ENCODE measurements at places on chromosomes 16 and 17.
A peak's percentile ranks its signal among the peaks of the same experiment; 100 is the strongest.

DNA sequence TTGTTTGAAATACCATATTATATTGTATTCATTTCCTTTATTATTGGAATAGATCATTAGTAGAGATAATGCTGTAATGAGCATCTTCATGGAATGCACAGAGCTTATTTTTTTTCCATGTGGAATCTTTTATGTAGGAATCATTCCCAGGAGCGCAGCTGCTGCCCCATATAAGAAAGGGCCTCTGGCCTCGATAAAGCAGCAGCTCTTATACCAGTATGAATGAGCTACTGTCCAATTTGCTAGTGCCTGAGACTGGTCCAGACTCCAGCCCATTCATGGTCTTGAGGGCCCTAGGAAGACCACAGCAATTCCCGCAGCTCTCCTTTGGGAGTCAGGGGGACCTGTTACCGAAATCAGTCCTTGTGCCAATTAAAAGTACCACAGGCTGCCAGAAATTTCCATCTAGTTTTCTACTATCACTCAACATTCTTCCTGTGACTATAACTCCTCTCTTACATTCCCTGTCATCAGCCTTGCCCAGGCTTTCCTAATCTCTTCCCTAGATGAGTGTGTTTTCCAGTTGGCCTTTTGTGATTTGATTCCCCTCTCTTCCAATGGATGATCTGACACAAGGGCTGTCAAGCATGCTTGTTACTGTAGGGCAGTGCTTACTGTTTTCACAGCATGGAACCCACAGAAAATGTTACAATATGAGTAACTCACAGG lies 1.9 kb downstream of the ZNF843 start:
- no peak for DNase-seq

DNA sequence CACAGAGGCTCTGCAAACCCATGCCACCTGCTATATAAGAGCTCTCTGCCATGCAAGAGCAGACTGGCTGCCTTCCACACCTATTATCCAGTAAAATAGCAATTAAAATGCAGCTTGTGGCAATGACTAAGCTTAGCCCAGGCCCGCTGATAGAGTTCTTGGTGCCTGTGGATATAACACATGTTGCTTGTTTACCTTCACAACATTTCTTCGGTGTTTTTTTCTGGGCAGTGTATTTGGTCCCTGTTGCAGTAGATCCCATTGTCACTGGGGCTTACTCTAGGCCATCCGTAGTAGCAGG lies 63.5 kb downstream of the SPECC1 start:
- DNase-seq = no peak

DNA sequence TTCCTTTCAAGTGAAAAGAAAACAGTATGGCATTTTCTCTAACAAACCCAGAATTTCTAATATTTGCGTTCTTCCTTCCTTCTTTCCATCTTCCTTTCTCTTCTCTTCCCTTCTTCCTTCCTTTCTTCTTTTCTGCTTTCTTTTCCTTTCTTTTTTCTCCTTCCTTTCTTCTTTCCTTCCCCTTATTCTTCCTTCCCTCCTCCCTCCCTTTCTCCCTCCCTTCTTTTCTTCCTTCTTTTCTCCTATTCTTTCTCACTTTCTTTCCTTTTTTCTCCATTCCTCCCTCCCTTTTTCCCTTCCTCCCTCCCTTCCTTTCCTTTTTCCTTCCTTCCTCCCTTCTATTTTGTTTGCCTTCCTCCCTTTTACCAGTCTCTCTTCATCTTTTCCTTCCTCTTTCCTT lies 194.8 kb downstream of the SHCBP1 start:
- DNase-seq = no peak

GRCh38 chr17:66920950-66921349 lies 43.6 kb upstream of the CACNG4 start:
- DNase-seq = no peak

GRCh38 chr16:86510465-86511261 lies at the start of gene FOXF1:
Gene FOXF1 (plus strand): TSS chr16:86510527. CDS start chr16:86510570, 43 bp downstream.
- DNase-seq = no peak

DNA sequence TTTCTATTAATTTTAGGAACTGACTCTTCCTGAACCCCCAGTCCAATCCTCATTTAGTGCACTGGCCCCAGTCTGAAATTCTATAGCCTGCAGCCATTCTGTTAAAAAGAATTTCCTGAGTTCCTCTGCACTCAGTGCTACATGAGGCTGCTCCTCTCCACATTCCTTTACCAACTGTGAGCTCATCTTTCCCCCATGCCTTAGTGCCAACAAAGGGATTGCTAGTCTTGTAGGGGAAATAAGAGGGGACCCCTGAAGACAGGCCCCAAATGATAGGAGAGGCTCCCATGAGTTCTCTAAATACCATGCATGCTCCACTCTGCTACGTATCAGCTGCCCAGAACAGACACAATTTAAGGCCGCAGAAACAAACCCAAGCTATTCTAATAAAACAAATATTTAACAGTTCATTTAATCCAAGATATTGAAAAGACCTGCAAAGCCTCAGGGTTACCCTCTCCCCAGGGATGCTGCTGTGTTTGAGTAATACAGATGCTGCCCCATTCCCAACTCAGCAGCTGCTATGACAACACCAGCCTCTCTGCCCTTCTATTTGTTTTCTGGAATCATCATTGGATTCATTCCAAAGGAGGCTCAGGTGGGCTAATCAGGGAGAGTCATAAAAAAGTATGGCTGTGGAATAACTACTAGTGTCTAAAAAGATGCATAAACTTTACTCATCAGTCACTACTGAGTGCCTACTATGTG lies 228.5 kb downstream of the TOX3 start:
- no peak for DNase-seq

GRCh38 chr16:67746846-67747245 lies 27.7 kb upstream of the GFOD2 start:
- DNase-seq = no peak

GRCh38 chr16:65510241-65510640 lies 388.4 kb upstream of the CDH11 start:
- no peak for DNase-seq

DNA sequence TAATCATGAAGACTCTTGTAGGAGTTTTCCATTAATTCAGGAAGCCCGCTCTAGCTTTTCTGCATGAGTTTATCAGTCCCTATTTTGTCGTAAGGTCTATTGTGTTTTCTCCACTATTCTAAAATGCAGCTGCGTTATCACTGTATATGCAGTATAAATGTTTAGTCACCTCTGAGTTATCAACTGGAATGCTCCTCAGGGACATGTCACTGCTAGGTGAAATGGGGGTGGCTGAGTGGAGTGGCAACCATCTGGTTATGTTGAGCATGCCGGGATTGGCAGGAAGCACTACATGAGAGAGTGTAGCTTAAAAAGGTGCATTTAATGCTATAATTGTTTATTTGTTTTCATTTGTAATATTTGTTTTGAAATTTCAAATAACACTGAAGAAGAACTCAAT lies 285.2 kb upstream of the ELAC2 start:
- DNase-seq = no peak

DNA sequence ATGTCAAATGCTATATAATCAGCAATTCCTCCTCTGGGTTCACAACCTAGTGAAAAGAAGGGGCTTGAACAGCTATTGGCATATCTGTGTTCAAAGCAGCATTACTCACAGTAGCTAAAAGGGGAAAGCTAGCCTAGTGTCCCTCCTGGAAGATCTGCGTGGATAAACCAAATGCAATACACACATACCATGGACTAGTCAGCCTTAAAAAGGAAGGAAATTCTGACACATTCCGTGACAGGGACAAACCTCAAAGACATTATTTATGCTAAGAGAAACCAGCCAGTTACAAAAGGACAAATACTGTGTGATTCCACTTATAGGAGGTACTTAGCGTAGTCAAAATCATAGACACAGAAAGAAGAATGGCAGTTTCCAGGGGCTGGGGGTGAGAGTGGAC lies 90.1 kb downstream of the XYLT1 start:
- DNase-seq = no peak

- no peak for DNase-seq
These were observed 5.7 kb downstream of the HS3ST3B1 start for GRCh38 chr17:14306596-14306995.

DNA sequence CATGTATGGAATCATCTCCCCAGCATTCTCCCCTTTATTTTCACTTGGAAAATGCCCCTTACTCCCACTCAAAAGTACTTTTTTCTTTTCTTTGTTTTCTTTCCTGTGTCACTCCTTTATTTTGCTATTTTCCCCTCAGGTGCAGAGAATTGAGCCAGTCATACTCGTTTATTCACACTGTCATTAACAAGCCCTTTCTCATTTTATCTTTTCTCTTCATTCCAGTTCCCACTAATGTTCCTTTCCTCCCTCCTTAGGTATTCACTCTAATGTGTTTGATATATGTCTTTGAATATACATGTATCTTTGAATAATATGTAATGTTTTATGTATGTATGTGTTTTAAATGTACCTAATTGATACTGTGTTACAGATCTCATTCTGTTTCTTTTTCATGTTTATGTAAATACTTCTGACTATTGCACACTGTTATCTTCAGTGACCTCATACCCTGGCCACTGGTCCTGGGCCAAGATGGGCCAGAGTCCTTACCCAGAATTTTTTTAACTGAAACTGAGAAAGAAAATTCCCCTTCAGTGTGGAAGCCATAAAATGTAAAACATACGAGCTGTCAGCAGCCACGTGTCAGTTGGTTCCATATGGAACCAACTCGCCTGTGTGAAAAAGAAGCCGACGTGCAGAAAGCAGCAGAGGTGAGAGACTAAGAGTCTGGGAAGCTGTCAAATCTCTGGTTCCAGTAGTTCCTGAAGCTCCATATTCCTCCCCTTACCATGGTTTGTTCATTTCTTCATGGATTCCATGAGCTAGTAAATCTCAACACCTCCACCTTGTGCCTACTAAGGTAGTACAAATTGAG lies 5.8 kb downstream of the SRR start:
- DNase-seq = no peak

- no peak for DNase-seq
These were observed 15.0 kb upstream of the RAI1 start for GRCh38 chr17:17666111-17666714.

DNA sequence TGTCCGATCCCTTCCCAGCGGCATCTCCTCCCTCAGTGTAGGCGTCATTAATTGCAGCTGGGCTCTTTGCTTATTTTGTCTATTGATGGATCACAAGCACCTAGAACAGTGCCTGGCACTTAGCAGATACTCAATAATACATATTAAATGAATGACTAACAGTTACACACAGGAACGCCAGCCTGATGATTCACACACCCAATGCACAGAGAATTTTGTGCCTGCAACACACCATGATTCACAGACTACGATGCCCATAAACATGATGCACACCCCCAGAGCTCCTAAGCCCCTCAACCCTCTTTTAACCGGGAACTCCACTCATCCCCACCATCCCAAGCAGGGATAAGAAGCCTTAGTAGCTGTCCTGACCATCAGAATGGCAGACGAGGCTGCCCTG lies 66.6 kb upstream of the TMEM97 start:
- DNase-seq = no peak

- DNase-seq = no peak
These were observed 3.0 kb downstream of the KCNJ12 start for GRCh38 chr17:21379080-21379711.

GRCh38 chr16:30992931-30993816 lies 8.2 kb downstream of the HSD3B7 start:
- DNase-seq = no peak

- DNase-seq = no peak
These were observed 5.8 kb upstream of the ARMC5 start for GRCh38 chr16:31453255-31454204.

DNA sequence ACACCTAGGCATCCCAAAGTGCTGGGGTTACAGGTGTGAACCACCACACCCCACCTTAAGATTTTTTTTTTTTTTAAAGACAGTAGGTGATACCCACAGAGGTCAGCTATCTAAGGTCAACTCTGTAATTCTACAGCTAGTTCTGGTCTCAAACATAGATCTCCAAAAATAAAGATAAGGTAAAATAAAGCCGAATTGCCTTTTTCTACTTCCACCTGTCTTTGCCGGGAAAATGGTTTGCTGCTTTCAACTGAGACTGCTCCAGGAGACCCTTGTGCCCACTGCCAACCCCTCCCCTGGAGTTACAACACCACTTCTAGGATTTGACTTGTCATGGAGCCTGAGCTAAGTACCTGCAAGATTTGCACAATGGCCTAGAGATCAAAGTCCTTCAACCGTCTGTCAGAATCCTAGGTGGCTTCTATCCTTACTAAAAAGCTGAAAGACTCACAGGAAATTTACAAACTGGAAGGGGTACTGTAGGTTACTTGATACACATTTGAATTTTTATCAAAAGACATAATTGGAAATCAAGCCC lies 4.7 kb upstream of the CNOT1 start:
- no peak for DNase-seq

DNA sequence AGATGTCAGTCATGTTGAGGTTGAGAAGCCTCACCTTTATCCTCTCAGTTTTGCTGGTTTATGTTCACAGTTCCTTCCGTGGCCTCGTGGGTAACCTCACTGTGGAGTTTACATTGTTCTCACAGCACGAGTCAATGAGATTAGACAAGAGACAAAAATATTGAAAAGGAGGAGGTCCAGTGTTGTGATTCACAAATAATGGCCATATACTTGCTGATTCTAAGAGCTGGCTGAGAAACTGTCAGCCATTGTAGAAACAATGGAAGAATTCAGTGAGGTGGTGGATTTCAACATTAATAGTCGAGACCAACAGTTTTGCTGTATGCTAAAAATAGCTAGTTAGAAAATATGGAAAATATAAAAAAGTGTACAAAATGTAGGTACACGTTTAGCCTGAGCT lies 176.4 kb upstream of the WSCD1 start:
- no peak for DNase-seq

- no peak for DNase-seq
These were observed 17.1 kb upstream of the HOXB13 start for GRCh38 chr17:48745381-48746275.

DNA sequence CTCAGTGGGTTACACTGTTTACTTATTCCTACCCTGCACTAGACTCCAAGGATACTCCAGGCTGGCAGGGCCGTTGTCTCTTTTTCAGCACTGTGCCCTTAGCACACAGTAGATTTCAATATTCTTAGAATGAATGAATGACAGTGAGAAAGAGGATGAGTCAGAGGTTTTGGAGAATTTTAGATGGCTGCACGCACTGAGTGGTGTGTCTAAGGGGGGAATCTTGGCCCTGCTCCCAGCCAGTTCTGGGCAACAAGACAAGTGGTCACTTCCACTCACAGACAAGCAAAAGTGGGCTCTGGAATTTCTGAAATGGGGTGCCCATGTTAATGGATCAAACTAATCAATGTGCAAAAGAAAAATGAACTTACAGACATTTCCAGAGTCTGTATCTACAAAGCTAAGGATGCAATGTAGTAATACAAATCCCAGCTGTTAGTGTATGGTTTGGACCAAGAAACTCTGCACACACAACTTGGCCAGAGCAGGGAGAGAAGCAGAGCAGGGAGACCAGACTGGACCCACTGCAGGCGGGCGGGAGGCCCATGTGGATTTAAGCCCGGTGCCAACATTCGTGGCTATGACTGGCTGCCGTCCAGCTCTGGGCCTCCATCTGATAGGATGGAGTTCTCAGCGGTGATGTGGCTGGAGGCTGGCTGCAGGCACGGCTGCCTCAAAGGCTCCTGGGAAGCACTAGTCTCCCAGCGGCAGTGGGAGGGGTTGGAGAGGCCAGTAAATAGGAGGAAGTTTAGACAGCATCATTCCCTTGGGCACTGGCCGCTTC lies 95.6 kb upstream of the CDYL2 start:
- DNase-seq = peak; percentile 4

GRCh38 chr17:45222289-45222995 lies 757 bp downstream of the FMNL1 start:
- no peak for DNase-seq

GRCh38 chr17:78001182-78001581 lies 42.7 kb downstream of the TNRC6C start:
- no peak for DNase-seq
